ENCODE measurements at places on chromosomes 2 and 18.

DNA sequence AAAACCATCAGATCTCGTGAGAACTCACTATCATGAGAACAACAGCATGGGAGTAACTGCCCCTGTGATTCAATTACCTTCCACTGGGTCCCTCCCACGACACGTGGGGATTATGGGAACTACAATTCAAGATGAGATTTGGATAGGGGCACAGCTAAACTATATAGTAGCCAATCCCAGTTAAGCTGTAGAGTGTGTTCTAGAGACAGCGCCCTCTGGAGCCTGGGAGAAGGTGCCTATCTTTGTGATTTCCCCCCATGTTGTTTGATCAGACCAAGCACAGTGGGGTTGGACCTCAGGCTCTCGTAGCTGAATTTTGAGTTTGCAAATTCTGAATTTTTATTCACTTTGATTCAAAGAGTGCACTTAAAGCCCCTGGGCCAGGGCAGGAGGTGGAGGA, 108.2 kb upstream of the TWIST2 start:
- H3K36me3 ChIP-seq: no peaks in the 10 kb centered on the region
- no peak for DNase-seq
- H3K4me3 ChIP-seq: no peak overlapping the region
- H3K4me1 ChIP-seq: no peaks in the 10 kb centered on the region

GRCh38 chr2:28209261-28209691, 183.4 kb upstream of the FOSL2 start:
- H3K27me3 ChIP-seq: no peaks in the 10 kb centered on the region
- H3K4me3 ChIP-seq: no peak overlapping the region

DNA sequence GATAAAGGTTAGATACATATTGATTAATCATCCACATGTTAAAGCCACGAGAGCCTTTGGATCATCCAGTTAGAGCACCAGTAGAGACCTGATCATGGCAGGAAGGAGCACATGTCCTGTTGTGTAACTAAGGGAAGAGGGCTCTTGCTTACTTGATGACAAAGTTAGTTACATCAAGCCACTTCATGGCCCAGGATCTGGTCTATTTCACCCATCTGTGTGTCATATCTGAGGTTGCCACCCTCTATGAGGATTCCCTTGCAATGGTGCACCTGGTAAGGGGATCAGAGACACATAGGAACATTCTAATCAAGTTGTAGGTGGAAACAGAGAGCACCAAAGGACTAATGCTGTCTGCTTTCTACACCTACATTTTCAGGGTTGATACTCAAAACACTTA, 6.7 kb downstream of the ANKAR start:
- H3K27me3 ChIP-seq: no peaks in the 10 kb centered on the region
- H3K4me1 ChIP-seq: peaks cover 16% of the 10 kb centered on the region
- H3K27ac ChIP-seq: no peak overlapping the region

GRCh38 chr2:122528958-122529705, 773.7 kb downstream of the TSN start:
- H3K4me1 ChIP-seq: no peaks in the 10 kb centered on the region
- no peak overlapping the region for H3K4me3 ChIP-seq
- no peaks in the 10 kb centered on the region for H3K36me3 ChIP-seq
- no peak overlapping the region for H3K27ac ChIP-seq
- no peak for DNase-seq

DNA sequence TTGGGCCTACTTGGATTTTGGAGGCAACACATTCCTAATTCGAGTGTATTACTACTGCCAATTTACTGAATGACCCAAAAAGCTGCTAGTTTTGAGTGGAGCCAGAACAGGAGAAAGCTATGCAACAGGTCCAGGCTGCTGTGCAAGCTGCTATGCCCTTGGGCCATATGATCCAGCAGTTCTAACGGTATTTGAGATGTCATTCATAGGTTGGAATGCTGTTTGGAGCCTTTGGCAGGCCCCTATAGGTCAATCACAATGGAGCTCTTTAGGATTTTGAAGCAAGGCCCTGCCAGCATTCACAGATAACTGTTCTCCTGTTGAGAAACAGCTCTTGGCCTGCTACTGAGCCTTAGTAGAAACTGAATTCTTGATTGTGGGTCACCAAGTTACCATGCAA, 368.7 kb downstream of the CDH19 start:
- H3K4me1 ChIP-seq: no peaks in the 10 kb centered on the region
- H3K27ac ChIP-seq: no peak overlapping the region
- no peaks in the 10 kb centered on the region for H3K36me3 ChIP-seq
- no peaks in the 10 kb centered on the region for H3K27me3 ChIP-seq
- H3K4me3 ChIP-seq: no peak overlapping the region

- 0 out of 2 replicates have a peak, but pooled peaks cover 8% of the 10 kb centered on the region for H3K27me3 ChIP-seq
- H3K27ac ChIP-seq: no peak overlapping the region
- DNase-seq: no peak
- no peak overlapping the region for H3K4me3 ChIP-seq
- H3K36me3 ChIP-seq: no peaks in the 10 kb centered on the region
These were observed 61.6 kb downstream of the KCNG2 start for GRCh38 chr18:79859314-79859713.

- peaks cover 11% of the 10 kb centered on the region for H3K4me1 ChIP-seq
- H3K27ac ChIP-seq: no peak overlapping the region
- no peaks in the 10 kb centered on the region for H3K27me3 ChIP-seq
- no peaks in the 10 kb centered on the region for H3K36me3 ChIP-seq
- no peak overlapping the region for H3K4me3 ChIP-seq
- peak; percentile 48 for DNase-seq
These were observed 391.5 kb upstream of the VWC2L start for GRCh38 chr2:214019229-214019972.
